Left ventricle myocardium inferior (tissue), 1 donor: ENCODE measurements at places on chromosomes 13 and 19. TPM values are rescaled to one million over a fixed set of nuclear protein-coding genes. Genes with fewer than 3 reads are reported as not detected.

DNA sequence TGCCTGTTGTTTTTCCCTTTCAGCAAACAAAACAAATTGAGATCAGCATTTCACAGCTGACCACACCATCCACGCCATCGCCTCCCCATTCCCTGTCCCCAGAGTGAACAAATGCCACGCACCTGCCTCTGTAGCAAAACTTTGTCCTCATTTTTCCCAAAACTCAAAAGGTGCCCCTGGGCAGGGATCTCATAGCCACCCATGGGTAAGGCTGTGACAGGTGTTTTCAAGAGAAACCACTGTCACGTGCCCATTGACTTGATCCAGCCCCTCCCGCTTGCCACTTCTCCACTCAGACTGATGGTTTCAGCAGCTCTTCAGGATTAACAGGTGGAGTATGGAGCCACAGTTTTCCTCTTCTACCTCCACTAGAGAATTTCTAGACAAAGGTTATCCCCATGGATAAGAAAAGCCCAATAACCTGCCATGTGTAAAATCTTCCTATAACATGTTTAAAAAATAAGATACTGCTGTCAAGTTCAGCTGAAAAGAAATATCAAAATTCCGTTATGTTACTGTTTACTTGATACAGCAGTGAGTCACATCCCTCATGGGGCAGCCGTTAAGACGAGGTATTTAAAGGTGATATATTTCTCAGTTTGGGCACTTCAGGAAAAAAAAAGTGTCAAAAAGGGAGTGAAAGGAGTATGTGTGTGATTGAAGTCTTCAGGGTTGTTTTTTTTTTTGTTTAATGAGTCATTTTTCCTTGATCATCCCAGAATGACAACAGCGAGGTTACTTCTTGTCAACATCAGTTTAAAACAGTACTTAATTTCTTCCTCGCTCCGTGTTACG is 63.5 kb upstream of the GPR183 start:
- DNase-seq = no peak
- no peak overlapping the region for H3K4me3 ChIP-seq
- peaks cover 20% of the 10 kb centered on the region for H3K4me1 ChIP-seq
- no peaks in the 10 kb centered on the region for H3K27me3 ChIP-seq
- peaks cover 26% of the 10 kb centered on the region for H3K36me3 ChIP-seq

GRCh38 chr19:48118131-48118517 is 7.5 kb upstream of the PLA2G4C start:
- H3K27me3 ChIP-seq = no peaks in the 10 kb centered on the region
- no peaks in the 10 kb centered on the region for H3K36me3 ChIP-seq
- H3K4me1 ChIP-seq = peaks cover 17% of the 10 kb centered on the region
- no peak overlapping the region for H3K27ac ChIP-seq

FAM124A gene
- 5.7 TPM for total RNA-seq

DNAAF3 gene
- total RNA-seq = 1.8 TPM

DNA sequence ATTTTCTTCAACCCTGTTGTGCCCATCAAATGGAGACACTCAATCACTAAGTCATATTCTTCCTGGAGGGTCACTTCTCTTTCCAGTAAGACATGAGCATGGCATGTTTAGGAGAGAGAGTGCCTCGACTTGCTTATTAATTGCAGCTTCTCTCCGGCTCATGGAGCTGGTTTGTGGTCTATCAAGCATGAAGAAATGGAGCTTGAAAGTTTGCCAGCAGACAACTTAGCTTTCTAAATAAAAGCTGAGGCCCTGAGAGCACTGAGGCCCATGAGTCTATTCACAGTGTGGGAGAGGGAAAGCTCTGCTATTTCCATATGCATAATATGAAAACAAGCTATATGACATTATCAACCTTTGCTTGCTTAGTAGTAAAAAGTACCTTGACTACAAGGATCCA is 378.5 kb downstream of the FGF9 start:
- no peaks in the 10 kb centered on the region for H3K36me3 ChIP-seq
- peaks cover 6% of the 10 kb centered on the region for H3K27me3 ChIP-seq
- no peaks in the 10 kb centered on the region for H3K4me1 ChIP-seq
- no peak for DNase-seq
- H3K4me3 ChIP-seq = no peak overlapping the region

- H3K4me3 ChIP-seq = no peak overlapping the region
- H3K36me3 ChIP-seq = peaks cover 97% of the 10 kb centered on the region
- H3K27ac ChIP-seq = peak overlapping the region; percentile 42
- H3K27me3 ChIP-seq = no peaks in the 10 kb centered on the region
- peaks cover 21% of the 10 kb centered on the region for H3K4me1 ChIP-seq
- no peak for DNase-seq
These were observed 43.0 kb downstream of the ZAR1L start for GRCh38 chr13:32272021-32272683.

GRCh38 chr13:90613076-90613795 is 734.3 kb upstream of the MIR17HG start:
- DNase-seq = no peak
- H3K4me1 ChIP-seq = no peaks in the 10 kb centered on the region
- no peak overlapping the region for H3K27ac ChIP-seq
- no peaks in the 10 kb centered on the region for H3K27me3 ChIP-seq
- H3K4me3 ChIP-seq = no peak overlapping the region
- no peaks in the 10 kb centered on the region for H3K36me3 ChIP-seq
